ENCODE measurements at places on chromosomes 1 and 21.

DNA sequence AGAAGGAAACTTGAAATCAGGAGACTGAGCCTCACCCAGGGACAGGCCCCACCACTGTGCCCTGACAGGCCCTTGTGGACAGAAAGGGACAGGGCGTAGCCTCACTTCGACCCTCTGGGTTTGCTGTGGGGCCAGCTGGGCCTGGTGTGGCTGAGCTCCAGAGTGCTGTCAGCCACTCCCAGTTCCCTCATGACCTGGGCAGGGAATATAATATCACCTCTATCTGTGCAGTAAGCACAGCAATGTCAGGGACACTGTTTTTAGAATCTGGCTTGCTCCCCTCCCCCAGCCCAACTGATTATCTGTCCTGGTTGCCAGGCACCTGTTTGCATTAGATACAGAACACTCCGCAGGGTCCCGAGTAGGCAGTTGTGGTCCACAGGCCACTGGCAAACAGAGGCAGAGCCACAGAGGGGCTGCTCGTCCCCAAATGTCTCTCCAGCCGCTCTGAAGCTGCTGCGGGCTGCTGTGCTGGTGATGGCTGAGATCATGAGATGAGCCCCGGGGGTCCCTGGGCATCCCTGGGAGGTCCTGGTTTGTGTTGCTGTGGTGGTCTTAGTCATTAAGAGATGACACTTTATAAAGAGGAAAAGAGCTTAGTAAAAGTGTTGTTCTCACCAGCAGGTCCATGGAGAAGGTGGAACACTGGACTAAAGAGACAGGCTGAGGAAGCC is 51.6 kb downstream of the ETS2 start:
- no peak for DNase-seq

- no peak for DNase-seq
Measured at GRCh38 chr21:45545691-45546531, 3.7 kb upstream of the SLC19A1 start.

DNA sequence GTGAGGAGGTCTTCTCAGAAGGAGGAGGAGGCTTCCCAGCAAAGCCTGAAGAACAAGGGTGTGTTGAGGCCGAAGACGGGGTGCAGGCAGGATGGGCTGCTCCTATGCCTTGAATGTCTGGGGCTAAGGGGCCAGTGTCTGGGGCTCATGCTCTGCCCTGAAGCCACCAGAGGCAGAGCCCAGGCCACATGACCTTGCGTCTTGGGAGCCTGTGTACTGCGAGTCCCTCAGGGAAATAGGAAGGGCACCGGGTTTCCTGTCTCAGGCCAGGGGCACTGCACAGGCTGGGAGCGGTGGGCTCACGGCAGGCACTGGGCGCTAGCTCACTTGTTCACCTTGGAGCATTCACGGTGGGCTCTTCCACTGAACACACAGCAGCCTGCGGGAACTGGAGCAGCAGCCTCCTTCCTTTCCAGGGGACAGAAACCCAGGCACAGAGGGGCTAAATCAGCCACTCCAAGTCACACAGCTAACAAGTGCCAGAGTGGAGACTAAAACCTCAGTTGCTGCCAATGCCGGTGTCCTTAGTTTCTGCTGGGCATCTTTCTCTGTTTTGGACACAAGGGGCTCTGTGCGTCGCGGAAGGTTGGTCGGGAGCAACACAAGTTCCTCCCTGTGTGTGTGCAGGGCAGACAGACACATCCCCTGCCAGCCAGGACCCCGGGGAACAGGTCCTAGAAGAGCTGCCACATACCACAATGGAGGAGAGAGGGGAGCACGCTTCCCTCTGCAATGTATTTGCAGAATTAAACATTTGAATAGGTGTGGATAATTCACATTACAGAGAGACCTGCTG is 104.8 kb upstream of the C1orf174 start:
- DNase-seq = no peak

DNA sequence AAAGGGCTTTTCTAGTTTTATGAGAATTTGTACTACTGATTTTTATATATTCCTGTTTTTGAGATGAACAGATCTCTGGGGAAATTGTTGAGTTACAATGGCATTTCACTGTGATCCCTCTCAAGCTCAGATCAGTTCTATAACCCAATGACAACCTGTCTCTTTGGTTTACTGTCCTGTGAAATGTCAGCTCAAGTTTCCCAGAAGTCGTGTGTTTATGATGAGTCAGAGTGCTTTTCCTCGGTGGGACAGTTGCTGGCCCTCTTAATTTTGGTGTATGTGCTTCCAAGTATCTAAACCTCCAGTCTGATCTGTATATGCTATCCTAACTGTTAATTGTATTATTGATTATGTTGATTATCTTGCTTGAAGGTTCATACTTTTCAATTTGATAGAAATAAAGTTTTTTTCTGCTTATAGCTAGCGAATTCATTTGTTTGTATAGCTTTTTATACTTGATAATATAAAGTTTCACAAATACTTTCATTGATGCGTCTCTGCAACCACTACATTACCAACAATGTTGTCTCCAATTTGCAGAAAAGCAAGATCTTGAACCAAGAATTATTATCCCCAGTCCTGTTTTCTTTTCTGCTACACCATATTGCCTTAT is 77.5 kb upstream of the DNAJC6 start:
- no peak for DNase-seq

DNA sequence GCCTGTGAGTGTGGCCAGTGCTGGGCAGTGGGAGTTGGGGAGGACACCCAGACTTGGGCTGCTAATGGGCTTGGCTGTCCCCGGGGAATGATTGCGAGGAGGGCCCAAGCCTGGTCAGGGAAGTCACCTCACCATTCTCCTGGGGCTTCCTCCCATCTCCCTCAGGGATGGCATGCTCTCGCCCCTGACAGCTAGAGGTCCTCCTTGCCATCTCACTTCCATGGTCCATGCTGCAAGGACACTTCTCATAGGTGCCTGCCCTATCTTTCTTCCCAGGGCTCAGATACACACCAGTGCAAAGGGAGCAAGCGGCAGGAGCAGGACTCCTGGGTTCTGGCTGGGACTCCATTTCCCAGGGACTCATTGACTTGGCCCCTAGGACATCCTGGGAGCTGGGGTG is 4.1 kb downstream of the NTRK1 start:
- no peak for DNase-seq

All from CD4-positive, alpha-beta T cell treated with Interleukin-10 for 1 hour (primary cell).